ENCODE measurements at places on chromosomes 16 and 17. TPM values are rescaled to one million over a fixed set of nuclear protein-coding genes. Genes with fewer than 3 reads are reported as not detected.

Gene TBC1D24
- total RNA-seq: 19.1 TPM

Gene HSPB9
- total RNA-seq: not detected

Gene TANGO6
- 17.0 TPM for total RNA-seq

Gene TEX19
- not detected for total RNA-seq

Gene PRR29
- total RNA-seq: not detected

Gene PRSS22
- 2.3 TPM for total RNA-seq
